ENCODE measurements at places on chromosomes 12 and 14.
A peak's percentile ranks its signal among the peaks of the same experiment; 100 is the strongest.

- no peak for DNase-seq
Observed at GRCh38 chr14:22993517-22993916, 11.2 kb upstream of the AJUBA start.

DNA sequence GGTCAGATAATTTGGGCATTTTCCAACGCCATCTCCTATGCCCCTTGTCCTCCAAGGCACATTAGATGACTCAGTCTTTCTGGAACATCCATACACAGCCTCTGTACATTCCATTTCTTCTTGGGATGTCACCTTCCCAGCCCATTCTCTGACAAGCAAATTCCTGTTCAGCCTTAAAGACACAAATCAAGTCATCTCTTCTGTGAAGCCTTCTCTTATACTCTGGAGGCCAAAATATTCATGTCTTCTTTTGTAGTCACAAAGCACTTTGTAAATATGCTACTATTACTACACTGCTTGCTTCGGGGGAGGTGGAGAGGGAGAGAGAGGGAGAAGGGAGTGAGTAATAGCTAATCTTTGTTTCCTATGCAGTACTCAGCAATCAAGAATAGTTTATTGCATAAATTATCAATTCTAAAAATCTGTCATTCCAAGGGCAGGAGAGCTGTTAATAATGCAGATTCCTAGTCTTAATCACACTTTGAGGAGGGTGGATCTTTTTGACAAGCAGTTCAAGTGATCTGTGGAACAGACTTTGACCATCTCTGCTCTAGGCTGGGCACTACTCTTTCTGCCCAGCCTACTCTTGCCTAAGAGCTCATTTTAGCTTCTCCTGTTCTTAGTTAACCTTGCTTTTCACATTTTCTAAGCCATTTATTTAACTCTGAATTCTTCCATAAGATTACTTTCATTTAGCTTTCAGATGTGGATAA lies 27.9 kb downstream of the KCNMB4 start:
- no peak for DNase-seq

GRCh38 chr14:102184316-102185035 lies 44.8 kb downstream of the WDR20 start:
- peak; percentile 52 for DNase-seq

GRCh38 chr14:93906341-93907329 lies 20.5 kb upstream of the FAM181A start:
- DNase-seq = peak; percentile 49
